ENCODE measurements at places on chromosomes 1 and 21.

- DNase-seq = no peak
Measured at GRCh38 chr1:112516141-112516540, 7.4 kb downstream of the WNT2B start.

- peak; percentile 14 for DNase-seq
Measured at GRCh38 chr1:147762233-147763024, 2.0 kb upstream of the GJA5 start.

DNA sequence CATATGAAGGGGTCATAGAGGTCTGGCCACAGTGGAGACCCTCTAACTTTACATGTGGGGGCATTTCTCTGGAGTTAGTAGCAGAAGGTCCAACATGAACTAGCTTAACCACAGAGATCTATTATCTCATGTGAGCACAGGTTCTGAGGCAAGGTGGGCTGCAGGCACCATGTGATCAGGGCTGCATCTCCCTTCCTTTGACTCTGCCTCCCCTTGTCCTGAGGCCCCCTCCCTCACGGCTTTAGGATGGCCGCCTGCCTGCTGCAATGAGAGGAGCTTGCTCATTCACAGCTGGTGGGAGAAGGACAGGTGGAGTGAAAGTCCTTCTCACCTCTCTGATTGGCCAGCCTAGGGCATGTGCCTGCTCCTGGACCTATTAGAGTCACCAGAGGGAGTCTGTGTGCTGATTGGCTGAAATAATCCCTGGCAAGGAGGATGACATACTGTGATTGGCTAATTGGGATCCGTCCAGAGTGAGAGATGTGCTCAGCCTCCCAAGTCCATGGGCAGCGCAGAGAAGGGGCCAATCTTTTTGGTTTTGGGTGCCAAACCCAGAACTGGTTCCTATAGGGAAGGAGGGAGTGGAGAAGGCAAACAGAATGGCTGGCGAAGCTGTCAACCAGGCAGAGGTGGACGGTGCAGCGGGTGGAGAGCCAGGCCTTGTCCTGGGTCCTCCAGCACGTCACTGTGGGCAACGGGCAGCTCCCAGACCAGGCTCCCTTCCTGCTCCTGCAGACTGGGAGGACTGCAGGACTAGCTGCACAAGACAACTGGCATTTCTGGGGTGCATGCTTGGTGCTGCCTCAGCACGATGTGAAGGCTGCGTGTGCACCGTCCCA lies 39.4 kb upstream of the C1orf174 start:
- DNase-seq = no peak

- no peak for DNase-seq
Measured at GRCh38 chr1:60699325-60699724, 383.0 kb upstream of the NFIA start.

DNA sequence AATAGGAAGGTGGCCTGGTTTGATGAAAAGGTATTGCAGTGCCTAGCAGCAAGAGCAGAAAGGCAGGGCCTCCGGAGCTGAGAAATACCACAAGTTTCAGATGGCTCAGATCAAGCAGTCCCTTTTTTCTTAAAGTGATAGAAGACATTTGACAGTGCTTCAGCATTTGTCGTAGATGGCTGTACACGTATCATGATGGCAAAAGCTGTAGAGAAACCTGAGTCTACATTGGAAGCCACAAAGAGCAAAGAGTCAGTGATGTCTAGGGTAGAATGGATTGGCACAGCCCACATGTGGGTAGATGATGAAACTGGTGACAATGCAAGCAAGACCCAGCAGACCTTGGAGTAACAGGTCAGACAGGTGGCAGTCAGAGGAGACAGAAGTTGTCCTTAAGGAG lies 101.3 kb upstream of the ARTN start:
- DNase-seq = peak; percentile 24

- DNase-seq = no peak
Measured at GRCh38 chr1:236287757-236288619, 6.2 kb upstream of the ERO1B start.

All from activated CD4-positive, alpha-beta T cell treated with anti-CD3 and anti-CD28 coated beads, Interleukin-2, amount 10 ng/mL, durations not matched to agents 7 days and 5 days (primary cell).